ENCODE measurements at places on chromosomes 13 and 19.

DNA sequence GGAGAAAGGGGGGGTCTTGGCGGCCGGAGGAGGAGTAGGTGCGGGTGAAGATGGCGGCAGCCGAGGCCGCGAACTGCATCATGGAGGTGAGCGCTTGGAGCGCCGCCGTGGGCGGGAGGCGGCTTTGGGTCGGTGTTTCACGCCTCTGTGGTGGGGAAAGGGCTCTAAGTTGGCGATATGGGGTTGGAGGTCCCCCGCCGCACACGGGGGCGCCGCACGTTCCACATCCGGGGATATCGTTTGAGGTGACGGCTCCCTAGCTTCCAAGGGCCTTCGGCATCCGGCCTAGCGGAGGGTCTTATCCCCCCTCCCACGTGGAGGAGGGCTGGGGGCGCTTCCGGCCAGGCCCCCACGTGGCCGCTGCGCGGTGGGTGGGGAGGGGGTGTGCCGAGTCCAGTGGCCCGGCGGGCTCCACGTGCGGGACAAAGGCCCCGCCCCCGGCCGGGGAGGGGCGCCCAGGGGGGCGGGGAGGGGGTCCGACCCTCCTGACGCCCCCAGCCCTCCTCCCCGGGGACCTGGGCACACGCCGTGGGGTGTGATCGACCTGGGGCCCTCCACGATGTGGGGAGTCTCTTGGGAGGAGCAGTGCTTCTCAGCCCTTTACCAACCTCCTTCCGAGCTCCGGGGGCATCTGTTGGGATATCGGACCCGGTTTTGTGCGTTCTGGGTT, at the start of gene PRMT1:
Gene PRMT1, plus strand, starts transcription at position 41 of the 670 bp plus-strand sequence. Its CDS starts 10 bp downstream, at position 51.
- DNase-seq, result peak; percentile 60

- no peak for DNase-seq
Observed at GRCh38 chr13:32837973-32838927, 178.0 kb upstream of the KL start.

- no peak for DNase-seq
Observed at GRCh38 chr13:26445092-26445491, 112.4 kb upstream of the WASF3 start.

DNA sequence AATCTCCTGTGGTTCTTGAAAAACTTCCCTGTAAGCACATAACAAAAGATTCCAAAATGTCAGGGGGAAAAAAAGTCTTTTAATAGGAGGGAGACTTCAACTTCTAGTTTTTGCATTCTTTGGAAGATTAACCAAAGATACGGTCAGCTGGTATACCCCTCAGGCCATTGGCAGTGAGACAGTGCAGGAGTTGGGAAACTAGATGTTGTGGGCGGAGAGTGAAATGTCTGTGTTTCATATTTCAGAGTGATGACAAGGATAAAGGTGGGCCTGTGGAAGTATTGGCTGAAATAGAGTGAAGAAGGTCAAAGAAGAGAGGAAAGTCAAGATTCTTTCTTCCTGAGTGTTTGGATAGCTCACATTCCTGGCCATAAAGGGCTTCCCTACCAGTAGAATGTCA, 40.8 kb downstream of the CYP2B6 start:
- no peak for DNase-seq

GRCh38 chr13:111370570-111371535, 50.4 kb downstream of the TEX29 start:
- DNase-seq, result no peak

DNA sequence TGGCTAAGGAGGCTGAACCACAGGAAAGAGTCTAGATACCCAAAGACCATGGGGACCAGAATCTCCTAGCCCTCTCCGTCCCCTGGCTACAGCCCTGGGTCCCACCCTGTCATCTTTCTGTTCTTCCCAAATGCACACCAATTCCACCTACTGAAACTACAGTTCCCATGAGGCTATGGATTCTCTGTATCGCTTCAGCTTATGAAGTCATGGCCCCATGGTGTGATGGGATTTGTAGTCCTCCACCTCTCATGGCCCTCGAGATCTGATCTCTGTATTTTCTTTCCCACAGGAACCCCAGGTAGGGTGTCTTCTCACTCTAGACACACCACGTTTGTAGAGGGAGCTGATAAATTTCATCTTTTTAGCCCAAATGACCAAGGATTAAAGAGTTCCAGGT, 11.8 kb downstream of the PTPRH start:
- DNase-seq, result no peak

- DNase-seq, result peak; percentile 72
Observed at GRCh38 chr19:13277104-13277809, 127.0 kb downstream of the IER2 start.

- DNase-seq, result no peak
Observed at GRCh38 chr19:42332059-42332458, 6.6 kb downstream of the MEGF8 start.

DNA sequence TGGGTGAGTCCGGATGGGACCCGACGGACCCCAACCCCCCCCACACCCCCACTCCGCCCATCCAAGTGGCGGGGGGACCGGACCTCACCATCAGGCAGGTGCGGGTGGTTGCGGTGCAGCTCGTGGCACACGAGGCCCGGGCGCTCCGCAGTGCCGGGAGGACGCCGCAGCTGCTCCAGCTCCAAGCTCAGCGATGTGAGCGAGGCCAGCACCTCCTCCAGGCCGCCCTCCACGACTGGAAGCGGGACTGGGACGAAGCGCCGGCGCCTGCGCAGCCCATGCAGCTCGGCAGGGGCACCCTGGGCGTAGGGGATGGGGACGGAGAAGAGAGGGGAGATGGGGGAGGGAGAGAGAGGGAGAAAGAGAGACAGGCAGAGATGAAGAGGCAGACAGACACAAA, 30.1 kb upstream of the OLFM2 start:
- DNase-seq, result no peak

GRCh38 chr13:46633416-46633815, 80.4 kb downstream of the LRCH1 start:
- no peak for DNase-seq

GRCh38 chr13:98384739-98385138, 192.2 kb downstream of the STK24 start:
- DNase-seq, result no peak

DNA sequence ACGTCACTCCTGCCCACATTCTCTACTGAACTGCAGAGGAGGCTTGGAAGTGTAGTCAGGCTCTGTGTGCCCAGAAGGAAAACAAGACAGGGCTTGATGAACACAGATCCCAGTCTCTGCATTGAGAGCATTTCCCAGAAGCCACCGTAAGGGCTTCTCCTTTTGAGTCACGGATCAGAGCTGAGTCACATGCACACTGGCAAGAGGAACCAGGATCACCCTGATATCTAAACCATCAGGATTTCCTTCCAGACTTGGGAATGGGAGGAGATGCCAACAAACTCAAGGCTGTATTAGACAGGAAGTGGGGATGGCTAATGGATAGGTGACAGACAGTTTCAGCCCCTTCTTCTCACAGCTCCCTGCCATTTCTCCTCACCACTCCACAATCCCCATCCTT, 17.7 kb upstream of the FBXO17 start:
- no peak for DNase-seq

DNA sequence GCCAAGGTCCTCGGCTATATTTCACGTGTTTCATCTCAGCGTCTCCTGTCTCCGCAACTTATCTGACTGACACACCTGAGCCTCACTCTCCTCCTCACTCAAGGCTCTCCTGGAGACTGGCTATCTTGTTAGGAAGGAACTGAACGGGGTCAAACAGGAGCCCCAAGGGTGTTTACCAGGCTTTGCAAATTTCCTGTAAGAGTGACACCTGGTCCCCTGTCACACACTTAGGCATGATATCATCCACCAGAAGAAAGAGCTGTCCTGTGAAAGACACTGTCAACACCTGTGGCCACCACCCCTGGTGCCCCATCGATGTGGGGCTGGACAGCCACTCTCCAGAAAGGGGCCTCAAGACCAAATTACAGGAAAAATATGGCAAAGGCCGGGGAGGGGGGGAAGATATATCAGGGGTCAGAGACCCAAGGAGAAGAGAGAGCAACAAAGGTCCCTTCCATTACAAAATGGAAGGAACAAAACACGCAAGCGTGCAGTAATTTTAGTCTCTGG, 2.9 kb downstream of the CD70 start:
- no peak for DNase-seq

All from NCI-H2081 (cell line).